ENCODE measurements at places on chromosomes 3 and 15.
A peak's percentile ranks its signal among the peaks of the same experiment; 100 is the strongest.

DNA sequence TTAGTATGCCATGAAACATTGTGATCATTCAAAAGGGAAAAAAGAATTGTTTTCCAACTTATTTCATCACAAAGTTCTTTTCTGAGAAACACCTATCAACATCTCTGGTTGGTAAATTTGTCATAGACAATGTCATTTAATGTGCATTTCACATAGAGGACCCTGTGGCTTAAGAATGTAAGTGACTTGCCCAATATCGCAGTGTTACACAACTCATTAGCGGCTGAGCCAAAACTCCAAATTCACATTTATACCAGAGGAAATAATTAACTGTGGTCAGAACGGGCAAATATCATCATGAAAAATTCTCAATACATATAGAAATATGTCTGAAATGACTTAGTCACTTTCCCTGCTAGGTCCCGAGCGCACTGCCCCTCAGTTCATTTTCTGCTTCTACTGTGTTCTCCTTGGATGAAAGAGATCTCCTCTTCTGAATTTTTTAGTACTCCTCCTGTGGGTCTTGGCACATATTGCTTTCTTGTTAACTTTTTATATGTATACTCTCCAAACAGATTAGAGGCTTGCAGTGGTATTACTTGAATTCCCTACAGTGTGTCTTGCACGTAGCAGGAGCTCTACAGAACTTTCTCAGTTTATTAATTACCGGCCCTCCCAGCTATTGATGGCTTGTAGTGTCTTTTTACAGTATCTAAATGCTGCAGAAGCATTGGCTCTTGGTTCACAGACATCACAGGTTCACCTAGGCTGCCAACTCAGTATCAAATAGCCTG is 33.1 kb downstream of the PTX3 start:
- no peak for DNase-seq

DNA sequence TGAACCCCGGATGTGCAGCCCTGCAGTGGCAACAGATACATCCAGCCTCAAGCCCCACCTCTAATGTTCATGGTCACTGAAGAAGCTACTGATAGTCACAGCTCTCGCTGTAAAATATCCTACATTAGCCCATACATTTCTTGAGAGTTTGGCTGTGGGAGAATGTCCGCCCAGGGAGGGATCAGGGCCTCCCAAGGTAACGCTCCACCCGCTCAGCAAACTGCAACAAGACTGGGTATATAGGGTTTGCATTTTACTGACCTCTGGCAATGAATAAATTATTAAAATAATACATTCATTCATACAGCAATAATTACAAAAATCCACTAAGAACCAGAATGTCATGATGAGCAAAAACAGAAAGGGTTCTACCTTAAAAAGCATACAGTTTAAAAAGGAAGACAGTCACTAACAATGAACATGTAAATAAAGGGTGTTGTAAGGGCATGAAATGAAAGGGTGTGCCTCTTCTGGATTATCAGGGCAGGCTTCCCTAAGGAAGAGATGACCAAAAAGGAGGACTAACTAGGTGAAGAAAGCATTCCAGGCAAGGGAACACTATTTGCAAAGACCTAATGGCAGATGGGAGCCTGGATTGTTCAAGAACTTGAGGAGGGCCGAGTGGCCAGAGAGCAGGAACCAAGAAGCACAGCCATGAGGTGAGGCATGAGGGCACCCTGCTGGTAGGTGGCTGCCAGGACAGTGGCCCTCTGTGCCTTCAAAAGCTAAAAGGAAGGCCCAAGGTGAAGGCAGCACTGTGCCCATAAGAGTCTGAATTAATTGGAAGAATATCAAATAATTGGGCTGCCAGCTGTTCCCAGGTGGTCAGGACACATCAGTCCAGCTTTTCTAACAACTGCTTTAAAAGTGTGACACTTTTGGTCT is 28.1 kb upstream of the CTDSPL start:
- DNase-seq: no peak

DNA sequence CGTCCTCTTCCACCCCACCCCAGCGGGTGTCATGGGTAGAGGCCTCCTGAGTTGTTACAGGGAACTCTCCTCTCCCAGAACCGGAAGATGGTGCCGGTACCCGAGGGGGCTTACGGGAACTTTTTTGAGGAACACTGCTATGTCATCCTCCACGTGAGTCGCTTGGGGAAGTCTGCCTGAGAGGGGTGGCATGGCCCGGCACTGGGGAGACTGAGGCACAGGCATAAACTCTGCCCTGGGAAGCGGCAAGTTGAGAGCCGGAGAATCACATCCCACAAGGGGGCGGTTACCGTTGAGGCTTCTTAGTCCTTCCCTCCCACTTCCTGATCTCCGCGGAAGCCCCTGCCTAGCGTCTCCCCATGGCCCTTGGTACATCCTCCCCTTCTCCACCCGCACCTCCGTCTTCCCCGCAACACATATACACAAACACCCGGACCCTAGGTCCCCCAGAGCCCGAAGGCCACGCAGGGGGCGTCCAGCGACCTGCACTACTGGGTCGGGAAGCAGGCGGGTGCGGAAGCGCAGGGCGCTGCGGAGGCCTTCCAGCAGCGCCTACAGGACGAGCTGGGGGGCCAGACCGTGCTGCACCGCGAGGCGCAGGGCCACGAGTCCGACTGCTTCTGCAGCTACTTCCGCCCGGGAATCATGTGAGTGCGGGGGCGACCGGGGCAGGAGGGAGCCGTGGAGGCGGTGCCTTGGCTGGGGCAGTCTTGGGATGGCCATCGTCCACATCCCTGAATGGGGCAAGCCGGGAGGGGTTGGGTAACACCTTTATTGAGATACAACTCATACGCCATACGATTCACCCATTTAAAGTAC is 3.4 kb downstream of the VILL start:
- DNase-seq: no peak

- no peak for DNase-seq
Measured at GRCh38 chr15:53872410-53872809, 105.8 kb upstream of the UNC13C start.

DNA sequence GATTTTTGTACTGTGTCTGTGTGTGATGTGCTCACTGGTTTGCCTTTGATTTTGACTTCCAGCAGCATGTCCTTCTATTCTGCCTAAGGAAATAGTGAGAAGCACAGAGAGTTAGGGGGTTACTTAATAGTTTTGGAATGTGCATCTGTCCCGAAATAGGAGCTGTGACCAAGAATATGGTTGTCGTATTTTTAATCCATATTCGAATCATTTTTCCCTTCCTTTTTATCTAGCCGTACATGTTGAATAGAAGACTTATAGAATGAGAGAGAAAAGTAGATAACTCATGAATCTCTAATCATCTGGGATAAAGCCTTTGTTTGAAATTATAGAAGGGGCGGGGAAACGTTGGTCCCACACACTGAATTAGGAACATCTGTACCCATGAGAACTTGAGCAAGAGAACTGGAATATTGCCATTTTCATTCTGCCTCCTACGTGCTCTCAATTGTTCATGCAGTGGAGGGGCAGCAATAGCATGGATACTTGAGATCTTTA is 23.6 kb downstream of the CRTC3 start:
- peak; percentile 50 for DNase-seq

- DNase-seq: no peak
Measured at GRCh38 chr3:133937756-133938601, 42.3 kb upstream of the RAB6B start.

GRCh38 chr15:64045101-64045435 is 1.2 kb downstream of the DAPK2 start:
- DNase-seq: no peak

GRCh38 chr3:73449774-73450173 is 175.0 kb downstream of the PDZRN3 start:
- DNase-seq: no peak

- peak; percentile 85 for DNase-seq
Measured at GRCh38 chr3:184284696-184285095, 8.9 kb downstream of the ECE2 start.

DNA sequence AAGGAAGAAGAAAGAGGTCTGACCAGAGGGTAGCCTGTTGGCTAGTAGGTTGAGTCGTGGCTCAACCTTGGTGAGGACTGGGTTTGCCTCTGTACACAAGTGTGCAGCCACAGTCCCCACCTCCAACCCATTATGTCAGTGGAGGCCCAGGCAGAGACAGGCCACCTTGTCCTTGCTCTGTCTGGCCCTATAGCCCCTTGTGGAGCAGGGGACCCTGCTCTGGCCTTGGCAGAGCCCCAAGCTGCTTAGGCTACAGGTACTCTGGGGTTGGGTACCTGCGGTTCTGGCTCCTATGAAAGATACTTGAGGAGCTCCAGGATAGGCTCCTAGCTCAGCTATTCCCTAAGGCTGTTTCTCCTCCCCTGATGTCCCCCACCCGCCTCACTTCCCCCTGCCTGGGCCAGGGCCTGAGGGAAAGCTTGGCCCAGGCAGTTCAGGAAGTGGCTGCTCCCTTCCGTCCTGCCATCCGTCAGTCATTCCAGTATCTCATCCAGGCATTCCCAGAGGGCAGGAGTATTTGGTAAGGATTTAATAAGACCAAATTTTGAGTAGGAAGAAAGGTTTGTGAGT is 44.0 kb downstream of the FGD5 start:
- no peak for DNase-seq

- DNase-seq: no peak
Measured at GRCh38 chr15:38828031-38828532, 263.5 kb upstream of the RASGRP1 start.

DNA sequence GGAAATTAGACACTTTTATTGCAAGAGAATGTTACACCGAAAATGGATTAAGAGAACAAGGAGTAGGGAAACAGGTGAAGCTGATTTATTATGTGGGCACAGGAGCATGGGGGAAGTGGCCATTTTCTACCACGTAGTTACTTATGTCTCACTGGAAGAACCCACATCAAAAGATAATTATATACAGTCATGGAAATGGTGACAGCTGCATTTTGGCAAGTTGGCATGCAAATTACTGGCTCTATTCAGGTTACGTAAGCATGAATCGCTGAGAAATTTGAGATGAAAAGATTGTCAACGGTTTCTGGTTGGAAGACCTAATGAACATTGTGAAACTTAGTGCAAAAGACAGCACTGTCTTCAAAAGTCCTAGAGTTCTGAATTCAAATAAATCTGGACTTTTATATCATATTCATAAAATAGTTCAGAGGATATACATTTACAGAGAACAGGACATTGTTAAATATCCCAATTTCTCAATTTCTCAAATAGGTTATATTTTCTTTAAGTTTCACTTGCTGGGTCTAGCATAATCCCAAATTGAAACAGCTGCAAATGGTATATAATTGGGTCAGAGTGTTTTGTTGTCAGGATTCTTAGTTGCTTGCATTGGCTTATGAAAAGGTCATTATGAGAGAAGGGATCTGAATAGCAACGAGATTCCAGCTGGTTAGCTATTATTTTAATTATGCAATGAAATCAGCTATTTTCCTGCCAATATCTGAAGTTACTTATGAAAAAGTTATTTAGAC is 567.8 kb downstream of the ZPLD1 start:
- peak; percentile 24 for DNase-seq

GRCh38 chr3:72345980-72346379 is 502.3 kb downstream of the SHQ1 start:
- DNase-seq: no peak

GRCh38 chr3:63875510-63875909 is 11.8 kb downstream of the ATXN7 start:
- DNase-seq: no peak

GRCh38 chr3:117059067-117059955 is 349.7 kb downstream of the TUSC7 start:
- DNase-seq: peak; percentile 8

- no peak for DNase-seq
Measured at GRCh38 chr3:15514663-15515340, 6.7 kb downstream of the COLQ start.

DNA sequence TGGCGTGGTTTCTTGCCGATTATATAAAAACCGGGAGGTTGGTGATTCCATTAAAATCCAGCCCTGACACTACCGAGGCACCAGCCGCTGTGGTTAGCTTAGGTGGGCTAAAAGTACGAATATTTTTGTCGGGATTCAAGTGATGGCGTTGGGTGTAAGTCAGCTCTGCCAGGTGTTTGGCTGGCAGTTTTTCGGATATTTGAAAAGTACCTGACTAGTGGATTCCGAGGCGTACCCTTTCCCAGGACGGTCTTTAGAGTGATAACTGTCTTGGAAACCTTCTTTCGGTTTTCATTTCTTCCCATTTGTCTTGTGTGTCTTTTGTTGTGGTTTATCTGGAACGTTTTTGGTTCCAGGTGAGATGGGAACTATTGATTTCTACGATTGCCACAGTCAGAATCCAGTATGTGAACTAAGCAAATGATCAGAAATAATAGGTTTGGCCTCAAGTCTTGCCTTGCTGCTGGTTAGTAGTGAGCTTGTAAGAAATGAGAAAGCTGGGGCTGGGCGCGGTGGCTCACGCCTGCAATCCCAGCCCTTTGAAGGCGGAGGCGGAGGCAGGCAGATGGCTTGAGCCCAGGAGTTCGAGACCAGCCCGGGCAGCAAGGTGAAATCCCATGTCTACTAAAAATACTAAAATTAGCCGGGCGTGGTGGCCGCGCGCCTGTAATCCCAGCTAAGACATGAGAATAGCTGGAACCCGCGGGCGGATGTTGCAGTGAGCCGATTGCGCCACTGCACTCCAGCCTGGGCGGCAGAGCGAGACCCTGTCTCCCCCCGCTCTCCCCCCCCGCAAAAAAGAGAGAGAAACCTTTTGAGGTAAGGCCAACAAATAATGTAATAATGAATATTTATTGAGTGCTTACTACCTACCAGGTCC is 1.4 kb downstream of the FYTTD1 start:
- DNase-seq: no peak

GRCh38 chr3:104582092-104582491 is 784.6 kb upstream of the ALCAM start:
- DNase-seq: no peak

All from DMS 273 treated with DMSO at 0.1 percent for 48 hours (cell line).